ENCODE measurements at places on chromosomes 7 and 10.

GRCh38 chr10:127578961-127579305 lies 29.8 kb downstream of the NPS start:
- DNase-seq, result no peak

DNA sequence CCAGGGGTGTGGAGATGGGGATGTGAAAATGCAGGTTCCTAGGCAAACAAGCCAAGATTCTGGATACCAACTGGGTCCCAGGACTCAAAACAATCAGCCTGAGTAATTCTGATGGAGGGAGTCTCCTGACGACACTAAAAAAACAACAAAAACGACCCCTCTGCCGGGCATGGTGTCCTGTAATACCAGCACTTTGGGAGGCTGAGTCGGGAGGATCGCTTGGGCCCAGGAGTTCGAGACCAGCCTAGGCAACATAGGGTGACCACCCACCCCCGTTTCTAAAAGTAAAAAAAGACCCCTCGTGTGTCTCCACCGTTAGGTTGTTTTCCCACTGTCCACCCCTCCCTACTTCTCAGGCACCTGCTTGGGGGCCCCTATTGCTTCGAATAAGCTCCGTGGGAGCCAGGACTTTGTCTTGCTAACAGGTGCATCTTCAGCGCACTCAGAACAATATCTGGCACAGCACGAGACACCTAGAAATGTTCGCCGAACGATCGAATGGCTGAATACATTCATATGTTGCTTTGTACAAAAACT lies 743 bp upstream of the NRF1 start:
- DNase-seq, result no peak

DNA sequence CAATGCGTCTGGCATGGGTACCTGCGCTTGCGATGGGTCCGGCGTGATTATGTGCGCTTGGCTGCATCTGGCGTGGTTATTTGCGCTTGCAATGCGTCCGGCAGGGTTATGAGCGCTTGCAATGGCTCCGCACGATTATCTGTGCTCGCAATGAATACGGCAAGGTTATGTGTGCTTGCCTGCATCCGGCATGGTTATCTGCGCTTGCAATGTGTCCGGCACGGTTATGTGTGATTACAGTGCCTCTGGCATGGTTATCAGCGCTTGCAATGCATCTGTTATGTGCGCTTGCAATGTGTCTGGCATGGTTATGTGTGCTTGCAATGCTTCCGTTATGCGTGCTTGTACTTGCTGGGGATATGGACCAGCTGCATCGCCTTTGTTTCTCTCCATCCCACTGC lies 37.7 kb downstream of the RBAK start:
- no peak for DNase-seq

- DNase-seq, result no peak
These were observed 88.5 kb downstream of the IPMK start for GRCh38 chr10:58179238-58179637.

DNA sequence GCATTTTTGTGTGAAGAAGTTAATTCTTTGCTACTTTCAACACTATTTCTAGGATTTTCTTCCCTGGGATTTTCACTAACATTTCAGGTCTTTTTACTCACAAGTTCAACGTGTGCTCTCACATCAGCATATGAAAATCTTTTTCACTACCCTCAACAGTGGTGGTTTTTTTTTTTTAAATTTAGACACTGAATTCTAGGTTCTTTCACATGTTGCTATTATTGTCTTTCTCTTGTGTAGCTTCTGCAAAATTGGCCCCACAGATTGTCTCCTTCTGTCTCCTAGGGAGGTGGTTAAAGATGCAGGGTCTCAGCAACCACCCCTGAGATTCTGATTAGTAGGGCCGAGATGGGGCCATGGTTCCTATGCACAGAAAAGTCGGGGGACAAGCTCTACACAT lies 165.0 kb upstream of the GPR26 start:
- DNase-seq, result no peak

GRCh38 chr7:101882005-101882421 lies 64.6 kb downstream of the CUX1 start:
- DNase-seq, result no peak

- no peak for DNase-seq
These were observed 72.9 kb downstream of the SP8 start for GRCh38 chr7:20713792-20714191.

- no peak for DNase-seq
These were observed 182.1 kb downstream of the NEBL start for GRCh38 chr10:20714979-20715378.

GRCh38 chr10:20334559-20334958 lies 518.3 kb downstream of the PLXDC2 start:
- no peak for DNase-seq

DNA sequence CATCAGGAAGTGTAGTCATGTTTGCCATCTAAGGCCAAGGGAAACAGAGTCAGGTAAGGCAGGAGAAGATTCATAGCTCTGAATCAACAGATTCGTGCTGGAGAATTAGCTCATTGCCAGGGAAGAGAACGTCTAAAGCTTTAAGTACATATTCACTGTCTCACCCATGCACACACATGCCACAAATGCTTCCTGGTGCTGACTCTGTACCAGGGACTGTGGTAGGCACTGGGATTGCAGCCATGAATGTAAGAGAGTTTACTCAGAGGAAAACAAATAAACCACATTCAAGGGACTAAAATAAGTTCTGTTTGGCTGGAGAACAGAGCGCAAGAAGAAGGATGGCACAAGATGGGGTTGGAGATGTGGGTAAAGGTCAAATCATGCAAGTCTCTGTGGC lies 89.8 kb upstream of the HPS1 start:
- DNase-seq, result no peak

DNA sequence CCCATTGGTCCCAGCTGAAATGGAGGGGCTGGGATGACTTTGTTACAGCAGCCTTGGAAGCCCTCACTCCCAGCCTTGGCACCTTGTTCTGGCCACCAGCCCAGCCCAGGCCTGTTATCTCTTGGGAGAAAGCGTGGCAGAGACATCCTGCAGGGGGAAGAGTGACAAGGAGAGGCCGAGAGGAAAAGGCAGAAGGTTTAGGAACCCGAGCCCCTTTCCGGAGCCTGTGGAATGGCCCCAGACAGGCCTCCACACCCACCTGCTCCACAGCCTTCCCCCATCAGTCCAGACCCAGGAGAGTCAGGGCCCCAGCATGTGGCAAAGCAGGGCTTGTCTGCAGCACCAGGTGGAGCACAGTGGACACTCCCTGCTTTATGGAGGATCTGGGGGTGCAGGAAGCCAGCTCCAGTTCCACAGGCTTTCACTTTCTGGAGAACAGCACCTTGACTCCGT lies 24.1 kb upstream of the TRIM8 start:
- DNase-seq, result no peak

GRCh38 chr7:92763636-92764423 lies 72.5 kb downstream of the CDK6 start:
- no peak for DNase-seq

DNA sequence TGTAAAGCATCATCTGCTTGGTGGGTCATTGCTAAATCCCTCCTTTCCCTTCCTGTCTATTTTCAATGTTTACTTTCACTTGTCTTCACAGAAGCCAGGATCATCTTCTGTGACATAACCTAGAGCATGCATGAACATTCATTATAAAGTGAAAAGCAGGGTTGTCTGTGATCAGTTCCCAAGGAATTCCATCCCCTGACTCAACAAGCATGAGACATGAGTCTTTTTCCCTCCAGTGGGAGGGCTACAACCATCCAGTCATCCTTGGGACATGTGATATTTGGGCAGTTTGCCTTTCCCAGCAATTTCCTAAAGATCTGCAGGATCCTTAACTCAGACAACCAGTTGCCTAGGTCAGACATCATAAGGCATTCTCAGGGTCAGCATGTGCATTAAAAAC lies 166.3 kb upstream of the TMEM196 start:
- no peak for DNase-seq

GRCh38 chr7:90948085-90948484 lies 316.1 kb upstream of the FZD1 start:
- no peak for DNase-seq

GRCh38 chr7:138579136-138579535 lies 119.1 kb downstream of the TRIM24 start:
- DNase-seq, result no peak

- DNase-seq, result no peak
These were observed 88.4 kb upstream of the EEPD1 start for GRCh38 chr7:36064676-36065075.

- DNase-seq, result no peak
These were observed 264.8 kb downstream of the PTPRN2 start for GRCh38 chr7:158322616-158323530.

GRCh38 chr10:3213208-3213607 lies 40.6 kb upstream of the PITRM1 start:
- no peak for DNase-seq

GRCh38 chr7:46814516-46815250 lies 767.2 kb downstream of the TNS3 start:
- DNase-seq, result no peak

GRCh38 chr10:88071879-88072278 lies 208.5 kb downstream of the PTEN start:
- no peak for DNase-seq

DNA sequence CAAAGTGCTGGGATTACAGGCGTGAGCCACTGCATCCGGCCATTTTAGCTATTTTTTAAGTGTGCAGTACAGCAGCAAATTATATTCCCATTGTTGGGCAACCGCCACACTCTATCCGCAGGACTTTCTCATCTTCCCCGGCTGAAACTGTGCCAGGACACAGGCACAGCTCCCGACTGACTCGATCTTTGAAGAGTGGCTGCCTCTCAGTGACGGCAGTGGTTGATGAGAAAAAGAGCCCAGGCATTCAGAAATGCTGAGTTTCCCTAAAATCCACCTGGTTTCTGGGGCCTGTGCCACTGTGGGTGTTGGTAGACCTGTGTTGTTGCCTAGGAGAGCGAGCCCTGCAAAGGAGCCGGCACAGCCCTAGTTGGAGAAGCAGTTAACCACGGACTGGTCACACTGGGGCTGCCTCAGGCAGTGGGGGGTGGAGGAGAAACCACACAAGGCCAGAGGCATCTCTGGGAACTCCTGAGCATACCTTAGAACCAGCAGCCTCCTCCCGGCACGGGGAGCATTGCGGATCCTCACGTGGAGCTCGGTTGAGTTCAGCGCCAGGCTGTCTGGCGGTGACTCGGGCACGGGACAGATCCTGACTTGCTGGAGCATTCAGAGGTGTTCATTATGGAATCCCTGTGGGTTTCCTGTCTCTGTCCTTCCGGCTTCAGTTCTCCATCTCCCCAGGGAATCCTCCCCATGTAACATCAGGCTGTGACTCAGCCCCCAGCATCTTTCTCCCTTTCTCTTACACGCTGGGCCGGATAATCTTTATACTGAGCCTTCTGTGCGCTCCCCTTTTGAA lies 16.2 kb downstream of the PFKFB3 start:
- DNase-seq, result no peak

DNA sequence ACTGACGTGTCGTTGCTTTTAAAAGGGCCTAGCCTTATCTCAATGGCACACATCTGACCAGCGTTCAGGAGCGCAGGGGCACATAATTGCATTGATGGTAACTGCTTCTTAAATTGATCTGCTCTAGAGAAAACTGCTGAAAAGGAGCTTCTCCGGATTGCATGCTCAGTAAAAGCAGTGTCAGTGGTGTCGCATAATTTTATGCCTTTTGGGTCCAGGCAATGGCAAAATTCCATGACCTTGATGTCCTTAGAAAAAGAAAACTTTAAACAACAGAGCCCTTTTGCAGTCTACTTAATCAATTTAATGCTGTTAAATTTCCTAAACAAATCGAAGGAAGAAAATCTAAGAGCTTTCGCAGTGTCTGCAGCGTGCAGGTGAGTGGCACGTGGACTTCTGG lies 75.7 kb downstream of the PTPRE start:
- DNase-seq, result no peak

DNA sequence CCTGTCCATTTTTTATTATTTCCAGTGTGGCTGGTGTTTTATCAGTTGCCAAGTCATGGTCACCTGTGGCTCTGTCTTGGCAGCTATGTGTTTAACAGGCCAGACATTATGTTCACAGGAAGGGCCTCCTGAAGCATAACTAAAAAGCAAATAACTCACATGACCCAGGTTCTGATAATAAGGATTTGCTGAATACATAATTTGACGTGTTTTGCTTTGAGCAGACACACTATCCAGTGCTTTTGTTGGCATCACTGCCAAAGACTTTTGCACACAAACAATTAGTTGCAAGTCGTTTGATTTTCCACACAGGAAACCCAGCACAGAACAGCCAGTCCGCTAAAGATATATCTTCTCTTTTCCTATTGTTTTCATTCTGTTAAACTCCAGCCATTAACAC lies 173.6 kb downstream of the ARL4A start:
- no peak for DNase-seq

DNA sequence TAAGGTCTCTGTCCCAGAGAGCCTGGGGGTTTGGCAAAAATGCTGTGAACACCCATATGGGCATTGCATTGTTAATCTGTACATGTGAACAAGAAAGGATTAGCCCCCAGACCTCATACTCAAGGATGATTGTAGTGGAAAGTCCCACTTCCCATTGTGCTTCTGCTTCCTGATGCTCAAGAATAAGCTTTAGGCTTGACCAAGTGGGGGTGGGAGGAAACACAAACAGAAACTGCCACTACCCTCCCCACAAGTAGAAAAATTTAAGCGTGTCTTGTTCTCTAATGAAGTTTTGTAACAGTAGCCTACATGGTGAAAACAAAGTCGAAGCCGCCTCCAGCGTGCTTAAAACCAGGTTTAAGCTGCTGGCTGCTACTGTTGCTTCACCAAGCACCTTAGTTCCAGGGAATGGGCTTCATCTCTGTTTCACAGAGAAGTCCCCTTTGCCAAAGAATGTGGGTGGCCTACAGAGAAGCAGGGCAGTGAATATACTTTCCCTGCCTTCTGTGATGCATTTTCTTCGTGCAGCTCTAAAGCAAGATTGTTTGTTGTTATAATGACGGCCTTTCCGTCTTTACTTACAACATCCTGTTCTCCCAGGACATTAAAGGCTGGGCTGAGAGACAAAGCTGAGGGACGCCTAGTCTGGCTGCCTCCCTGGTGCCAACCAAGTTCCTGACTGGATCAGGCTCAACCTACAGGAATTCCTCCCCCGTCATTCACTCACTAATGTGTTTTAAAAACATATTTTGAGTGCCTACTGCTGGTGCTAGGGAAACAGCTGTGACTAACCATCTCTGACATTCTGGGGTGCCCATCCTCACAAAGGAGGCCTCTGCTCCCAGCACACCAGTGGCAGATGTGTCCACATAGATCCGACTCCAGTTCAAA lies 32.1 kb upstream of the CCSER2 start:
- no peak for DNase-seq

DNA sequence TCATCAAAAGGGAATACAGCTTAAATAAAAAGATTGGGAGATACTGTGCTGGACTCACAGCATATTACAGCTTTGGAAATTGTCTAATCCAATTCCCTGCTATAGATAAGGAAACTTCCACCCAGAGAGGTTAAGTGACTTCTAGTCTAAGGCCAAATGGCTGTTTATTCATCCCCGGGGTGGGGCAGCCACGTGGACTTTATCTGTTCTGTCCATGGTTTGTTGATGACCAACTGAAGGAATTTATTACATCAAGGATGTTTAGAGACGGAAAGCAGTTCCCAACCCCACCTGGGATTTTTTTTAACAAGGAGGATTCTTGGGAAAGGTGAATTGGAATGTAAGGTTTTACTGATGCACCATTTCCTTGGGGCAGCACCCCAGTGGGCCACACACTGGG lies 88.6 kb downstream of the ATXN7L1 start:
- DNase-seq, result no peak

GRCh38 chr10:102644066-102644645 lies at the start of gene TRIM8:
TSS of gene TRIM8 (plus strand) at chr10:102644479. CDS start at chr10:102644618, 139 bp downstream.
- no peak for DNase-seq
